Gastroesophageal sphincter (tissue), 4 donors: ENCODE measurements at places on chromosomes 16 and 17.

GRCh38 chr16:24701521-24701951, 27.9 kb upstream of the TNRC6A start:
- no peak for ATAC-seq

- ATAC-seq: no peak
These were observed 11.9 kb downstream of the GSE1 start for GRCh38 chr16:85625053-85625452.

DNA sequence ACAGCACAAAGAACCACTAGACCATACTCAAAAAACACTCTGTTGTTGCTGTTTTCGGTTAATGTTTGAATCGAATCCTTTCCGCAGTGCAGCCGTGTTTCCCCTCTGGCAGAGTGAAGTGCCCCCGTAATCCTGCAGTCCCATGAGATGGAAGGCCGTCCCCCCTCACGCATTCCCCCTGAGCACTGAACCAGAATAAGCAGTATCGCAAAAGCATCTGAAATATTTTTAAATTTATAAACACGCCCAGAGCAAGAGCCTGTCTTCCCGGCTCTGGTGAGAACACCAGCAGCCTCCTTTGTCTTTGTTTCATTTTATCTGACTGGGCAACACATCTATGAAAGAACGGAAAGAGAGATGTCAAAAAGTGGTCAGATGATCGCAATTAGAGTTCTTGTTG, 121.0 kb upstream of the ADAMTS18 start:
- ATAC-seq: no peak

GRCh38 chr17:74454197-74455024, 12.0 kb upstream of the CD300A start:
- ATAC-seq: peak; percentile 50

GRCh38 chr17:44781551-44782325, 22.9 kb downstream of the ADAM11 start:
- ATAC-seq: no peak

DNA sequence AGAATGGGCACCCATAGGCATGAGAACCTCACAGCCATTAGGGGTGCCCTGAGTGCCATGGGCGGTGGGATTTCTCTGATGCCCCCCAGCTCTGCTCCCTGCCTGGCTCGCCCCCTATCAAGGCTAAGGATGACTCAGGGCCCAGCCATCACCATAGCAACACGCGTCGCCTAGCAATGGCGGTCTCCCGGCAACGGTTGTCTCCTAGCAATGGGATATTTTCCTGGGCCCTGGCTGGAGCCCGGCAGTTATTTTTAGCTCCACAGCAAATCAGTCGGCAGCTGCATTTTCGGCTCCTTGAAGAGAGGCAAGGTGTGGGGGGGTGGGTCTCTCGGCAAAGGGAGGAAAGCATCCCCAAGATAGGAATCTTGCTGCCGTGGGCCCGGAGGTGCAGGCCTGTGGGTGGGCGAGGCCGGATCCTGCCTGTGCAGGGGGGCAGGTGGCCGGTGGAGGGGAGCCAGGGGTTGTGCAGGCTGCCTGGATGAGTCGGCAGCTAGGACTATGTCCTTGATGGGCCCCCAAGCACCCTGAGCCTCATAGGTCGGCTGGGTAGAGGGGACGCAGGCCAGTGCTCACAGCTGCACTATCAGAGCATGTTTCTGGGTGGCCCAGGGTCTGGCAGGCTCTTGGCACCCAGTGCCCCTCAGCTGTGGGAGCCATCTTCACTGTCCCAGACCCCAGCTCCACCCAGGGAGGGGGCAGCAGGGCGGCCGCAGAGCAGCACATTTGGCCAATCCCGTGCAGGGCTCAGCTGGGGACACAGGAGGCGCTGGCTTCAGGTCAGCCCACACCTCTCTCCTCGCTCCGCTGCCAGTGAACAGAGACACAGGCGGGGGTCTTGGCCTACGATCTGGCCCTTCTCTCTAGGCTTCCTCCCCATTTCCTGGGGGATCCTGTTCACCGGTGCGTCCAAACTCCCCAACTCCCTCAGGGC, 4.2 kb upstream of the FBXL16 start:
- no peak for ATAC-seq

GRCh38 chr17:39923230-39923629, 4.2 kb downstream of the ORMDL3 start:
- ATAC-seq: no peak

DNA sequence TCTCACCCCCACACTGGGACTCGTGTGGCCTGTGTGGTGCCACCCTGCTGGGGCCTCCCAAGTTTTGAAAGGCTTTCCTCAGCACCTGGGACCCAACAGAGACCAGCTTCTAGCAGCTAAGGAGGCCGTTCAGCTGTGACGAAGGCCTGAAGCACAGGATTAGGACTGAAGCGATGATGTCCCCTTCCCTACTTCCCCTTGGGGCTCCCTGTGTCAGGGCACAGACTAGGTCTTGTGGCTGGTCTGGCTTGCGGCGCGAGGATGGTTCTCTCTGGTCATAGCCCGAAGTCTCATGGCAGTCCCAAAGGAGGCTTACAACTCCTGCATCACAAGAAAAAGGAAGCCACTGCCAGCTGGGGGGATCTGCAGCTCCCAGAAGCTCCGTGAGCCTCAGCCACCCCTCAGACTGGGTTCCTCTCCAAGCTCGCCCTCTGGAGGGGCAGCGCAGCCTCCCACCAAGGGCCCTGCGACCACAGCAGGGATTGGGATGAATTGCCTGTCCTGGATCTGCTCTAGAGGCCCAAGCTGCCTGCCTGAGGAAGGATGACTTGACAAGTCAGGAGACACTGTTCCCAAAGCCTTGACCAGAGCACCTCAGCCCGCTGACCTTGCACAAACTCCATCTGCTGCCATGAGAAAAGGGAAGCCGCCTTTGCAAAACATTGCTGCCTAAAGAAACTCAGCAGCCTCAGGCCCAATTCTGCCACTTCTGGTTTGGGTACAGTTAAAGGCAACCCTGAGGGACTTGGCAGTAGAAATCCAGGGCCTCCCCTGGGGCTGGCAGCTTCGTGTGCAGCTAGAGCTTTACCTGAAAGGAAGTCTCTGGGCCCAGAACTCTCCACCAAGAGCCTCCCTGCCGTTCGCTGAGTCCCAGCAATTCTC, 27.4 kb downstream of the STH start:
- peak; percentile 56 for ATAC-seq

GRCh38 chr17:30300818-30301217, 9.1 kb upstream of the BLMH start:
- no peak for ATAC-seq
